Liver (tissue), 10 donors: ENCODE measurements at places on chromosomes 7 and 10. TPM values are rescaled to one million over a fixed set of nuclear protein-coding genes. Genes with fewer than 3 reads are reported as not detected.

GRCh38 chr7:116166156-116166555 lies 44.2 kb upstream of the TES start:
- no peak for DNase-seq

DNA sequence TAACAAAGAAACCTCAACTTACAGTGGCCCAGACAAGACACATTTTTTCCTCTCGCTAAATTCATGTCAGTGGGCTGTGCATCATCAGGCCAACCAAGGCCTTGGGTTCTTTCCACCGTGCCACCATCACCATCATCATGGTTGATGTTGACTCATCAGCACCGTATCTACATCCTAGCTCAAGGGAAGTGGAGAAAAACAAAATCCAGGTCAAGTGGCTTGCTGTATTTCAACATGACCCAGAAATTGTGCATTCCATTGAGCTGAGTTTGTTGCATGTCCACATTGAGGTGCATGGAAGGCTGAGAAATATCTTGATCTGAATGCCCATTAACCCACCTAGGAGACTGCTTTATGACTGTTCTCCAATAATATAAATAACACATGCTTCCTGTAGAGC lies 312.4 kb upstream of the CDC14C start:
- DNase-seq: no peak

DNA sequence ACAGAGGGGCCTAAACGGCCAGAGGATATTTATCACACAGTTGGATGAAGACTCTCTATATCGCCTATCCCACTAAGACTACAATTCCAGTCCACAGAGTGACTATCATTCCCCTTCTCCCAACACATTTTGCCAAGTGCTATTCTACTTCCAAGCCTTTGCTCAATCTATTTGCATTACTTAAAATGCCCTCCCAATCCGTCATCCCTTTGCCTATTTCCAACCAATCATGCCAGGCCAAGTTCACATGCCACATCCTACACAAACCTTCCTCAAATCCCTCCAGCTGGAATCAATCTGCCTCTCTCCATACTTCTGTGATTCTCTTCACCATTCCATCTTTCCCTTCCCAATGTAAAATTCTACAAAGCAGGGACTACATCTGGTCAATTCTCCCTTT lies 38.2 kb downstream of the SMURF1 start:
- no peak for DNase-seq

- no peak for DNase-seq
Measured at GRCh38 chr7:40403703-40404476, 269.1 kb downstream of the SUGCT start.

DNA sequence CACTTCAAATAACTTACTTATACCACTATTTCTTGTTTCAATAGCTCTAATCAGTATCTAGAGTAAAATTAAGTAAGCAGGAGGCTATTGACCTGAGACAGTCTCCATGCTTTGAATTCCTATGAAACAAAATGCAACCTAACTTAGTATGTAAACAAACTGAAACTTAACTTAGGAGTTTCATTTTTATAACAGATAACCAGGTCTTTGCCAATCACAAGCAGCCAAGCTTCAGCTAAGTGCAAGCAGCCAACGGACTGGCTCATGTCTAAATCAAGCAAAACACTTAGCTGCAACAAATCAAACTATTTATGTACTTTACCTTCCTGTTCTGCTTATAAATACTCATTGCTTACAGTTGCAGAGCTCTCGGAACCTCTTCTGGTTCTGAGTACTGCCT lies 4.4 kb upstream of the GSTK1 start:
- DNase-seq: no peak

GRCh38 chr10:66258693-66259092 lies 667.1 kb upstream of the LRRTM3 start:
- DNase-seq: no peak

DNA sequence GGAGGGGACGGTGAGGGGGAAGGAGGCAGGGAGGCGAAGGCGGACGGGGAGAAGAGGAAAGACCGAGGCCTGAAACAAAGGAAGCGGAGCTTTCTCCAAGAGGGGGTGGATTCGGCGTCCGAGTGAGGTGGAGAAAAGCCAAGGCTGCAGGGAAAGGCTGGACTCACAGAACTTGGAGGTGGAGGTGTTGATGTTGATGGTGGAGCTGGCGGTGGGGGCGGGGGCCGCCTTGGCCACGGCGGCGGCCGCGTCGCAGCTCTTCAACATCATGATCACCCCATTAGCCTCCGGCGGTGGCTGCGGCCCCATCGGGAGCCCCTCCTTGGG lies 578 bp downstream of the CACUL1 start:
- peak; percentile 57 for DNase-seq

DNA sequence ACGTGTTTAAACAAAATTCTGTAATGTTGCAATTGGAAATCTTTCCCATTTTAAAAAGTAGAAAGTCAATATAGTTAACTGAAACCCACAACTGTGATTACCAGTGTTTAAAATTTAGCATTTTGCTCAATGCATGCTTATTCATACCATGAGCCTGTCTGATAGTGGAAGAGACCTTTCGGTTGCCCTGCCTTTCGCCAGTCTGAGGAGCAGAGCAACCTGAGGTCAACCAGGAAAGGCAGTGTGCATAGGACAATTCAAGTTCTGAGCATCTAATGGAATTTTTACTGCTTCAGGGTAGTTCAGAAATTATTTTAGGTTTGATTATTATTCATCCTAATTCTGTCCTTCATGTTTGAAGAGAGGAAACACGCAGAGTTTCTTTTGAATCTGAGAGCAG lies 100.8 kb downstream of the CUBN start:
- no peak for DNase-seq

The HIP1 gene
- total RNA-seq: 3.8 TPM

The MSMB gene
- total RNA-seq: not detected

The CBLL1 gene
- total RNA-seq: 17.0 TPM

The SLC29A4 gene
- 13.9 TPM for total RNA-seq

The CTAGE6 gene
- 0.33 TPM for total RNA-seq
